Activated CD4-positive, alpha-beta T cell treated with anti-CD3 and anti-CD28 coated beads for 1 hour (primary cell): ENCODE measurements at places on chromosomes 13 and 19.

GRCh38 chr13:111864566-111864965 lies 202.4 kb upstream of the SOX1 start:
- DNase-seq, result no peak

GRCh38 chr13:72808917-72809500 lies 27.1 kb downstream of the PIBF1 start:
- DNase-seq, result no peak

- DNase-seq, result no peak
Observed at GRCh38 chr13:46008631-46009030, 43.9 kb downstream of the ZC3H13 start.

- DNase-seq, result no peak
Observed at GRCh38 chr13:76820759-76821158, 65.4 kb downstream of the KCTD12 start.

- no peak for DNase-seq
Observed at GRCh38 chr13:39379118-39379517, 223.9 kb downstream of the LHFPL6 start.

GRCh38 chr13:64314331-64314730 lies 2898.7 kb upstream of the PCDH20 start:
- no peak for DNase-seq

DNA sequence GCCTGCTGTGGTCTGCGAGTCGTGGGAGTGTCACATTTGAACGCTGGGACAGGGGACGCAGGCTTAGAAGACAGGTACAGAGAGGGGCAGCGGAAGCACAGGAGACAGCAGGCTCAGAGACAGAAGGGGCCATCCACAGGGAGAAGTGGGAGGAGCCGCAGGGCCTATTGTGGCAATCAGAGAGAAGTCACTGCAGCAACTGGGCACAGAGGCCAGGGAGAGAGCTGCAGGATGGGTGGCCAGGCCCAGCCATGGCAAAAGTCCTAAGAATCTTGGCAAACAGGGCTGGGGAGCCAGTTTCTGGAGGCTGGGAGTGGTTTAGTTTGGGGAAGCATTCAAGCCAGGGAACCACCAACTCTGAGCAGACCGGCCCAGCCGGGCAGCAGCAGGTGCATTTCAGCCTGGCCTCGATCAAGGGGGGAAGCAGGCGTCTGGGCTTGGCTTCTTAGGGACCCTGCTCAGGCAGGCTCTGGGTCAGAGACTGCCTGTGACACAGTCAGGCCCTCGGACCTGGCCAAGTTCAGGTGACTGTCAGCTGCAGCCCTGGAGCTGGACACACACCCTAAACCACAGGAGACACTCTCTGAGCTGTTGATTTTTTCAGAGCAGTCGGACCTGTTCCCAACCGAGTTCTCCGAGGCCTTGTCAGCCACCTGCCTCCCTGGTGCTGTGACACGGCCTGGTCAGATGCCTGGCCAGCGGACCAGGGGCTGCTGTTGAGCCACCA lies 11.8 kb downstream of the SH3GL1 start:
- no peak for DNase-seq

DNA sequence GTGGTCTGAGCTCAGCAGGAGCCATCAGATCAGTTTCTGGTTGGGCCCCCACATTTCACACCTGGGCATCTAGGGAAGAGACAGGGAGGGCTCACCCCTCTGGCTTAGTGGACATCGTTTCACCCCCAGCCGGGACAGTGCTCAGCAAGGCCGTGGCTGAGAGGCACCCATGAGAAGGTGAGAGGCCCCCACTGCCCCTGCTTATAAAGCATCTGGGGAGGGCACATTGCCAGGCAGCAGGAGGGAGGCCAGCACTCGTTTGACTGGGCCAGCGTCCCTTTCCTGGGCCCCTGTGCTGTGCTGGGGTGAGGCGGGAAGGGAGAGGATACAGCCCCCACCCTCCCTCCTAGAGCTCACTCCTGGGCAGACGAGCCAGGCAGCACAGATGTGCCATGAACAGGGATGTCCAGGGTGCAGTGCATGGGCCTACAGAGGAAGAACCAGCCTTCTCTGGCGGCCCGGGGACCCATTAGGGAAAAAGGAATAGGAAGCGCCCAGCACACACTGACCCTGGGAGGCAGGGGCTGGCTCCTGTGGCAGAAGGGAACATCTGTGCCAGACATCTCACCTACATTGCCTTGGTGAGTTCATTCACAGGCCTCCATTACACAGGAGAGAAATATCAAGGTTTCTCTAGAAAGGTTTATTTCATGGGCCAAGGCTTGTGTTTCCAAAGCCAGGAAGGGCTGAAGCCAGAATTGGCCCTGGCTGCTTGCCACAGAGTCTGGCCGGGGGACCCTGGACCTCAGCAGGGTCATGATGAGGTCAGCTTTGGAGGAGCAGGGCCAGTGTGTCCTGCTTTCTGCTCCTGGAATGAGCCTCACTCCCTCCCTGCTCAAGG lies 7.7 kb downstream of the AP1M1 start:
- no peak for DNase-seq

DNA sequence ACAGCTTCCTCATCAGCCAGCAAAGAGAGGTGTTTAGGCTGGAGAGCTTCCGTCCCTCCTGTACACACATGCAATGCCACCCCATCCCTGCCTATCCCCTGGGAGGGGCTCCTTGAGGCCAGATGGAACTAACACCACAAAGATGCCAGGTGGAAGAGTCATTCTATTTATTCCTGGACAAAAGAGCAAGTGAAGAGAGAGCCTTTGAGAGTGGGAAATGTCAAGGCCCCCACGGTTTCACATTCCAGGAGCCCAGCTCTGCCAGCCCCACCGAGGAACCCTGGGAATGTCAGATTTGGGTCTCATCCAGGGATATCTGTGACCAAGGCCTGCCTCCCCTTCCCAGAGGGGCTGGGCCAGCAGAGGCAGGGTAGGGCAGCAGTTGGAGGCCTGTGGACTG lies 30.8 kb upstream of the IGFL1 start:
- no peak for DNase-seq

DNA sequence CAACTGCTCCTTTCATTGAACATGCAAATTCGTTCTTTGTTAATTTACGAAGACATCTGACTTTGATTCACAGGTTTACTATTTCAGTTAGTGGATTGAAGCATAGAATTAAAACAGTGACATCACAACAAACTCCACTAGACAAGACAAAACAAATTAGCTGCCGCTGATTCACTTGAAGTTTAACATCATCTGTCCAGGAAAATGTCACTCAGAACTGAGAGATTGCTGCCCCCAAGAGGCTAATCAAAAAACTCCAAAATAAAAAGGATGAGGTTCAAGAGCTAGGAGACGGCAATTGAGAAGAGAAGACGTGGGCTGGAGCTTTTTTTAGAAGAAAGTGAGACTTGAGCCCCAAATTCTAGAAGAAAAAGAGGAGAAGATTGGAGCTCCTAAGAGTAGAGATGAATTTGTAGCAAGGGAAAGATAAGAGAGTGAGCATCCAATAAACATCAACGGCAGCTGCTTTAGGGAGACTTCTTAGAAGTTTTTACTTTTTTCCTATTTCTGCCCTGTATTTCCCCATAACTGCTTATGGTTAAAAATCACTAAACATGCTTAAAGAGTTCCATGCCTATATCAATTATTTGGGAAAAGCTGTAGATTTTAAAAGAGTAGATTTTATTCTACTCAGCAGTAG lies 40.8 kb upstream of the TPP2 start:
- no peak for DNase-seq

- DNase-seq, result no peak
Observed at GRCh38 chr19:32164384-32164992, 180.9 kb upstream of the ZNF507 start.

GRCh38 chr13:30744056-30744680 lies 8.8 kb downstream of the ALOX5AP start:
- peak; percentile 72 for DNase-seq

DNA sequence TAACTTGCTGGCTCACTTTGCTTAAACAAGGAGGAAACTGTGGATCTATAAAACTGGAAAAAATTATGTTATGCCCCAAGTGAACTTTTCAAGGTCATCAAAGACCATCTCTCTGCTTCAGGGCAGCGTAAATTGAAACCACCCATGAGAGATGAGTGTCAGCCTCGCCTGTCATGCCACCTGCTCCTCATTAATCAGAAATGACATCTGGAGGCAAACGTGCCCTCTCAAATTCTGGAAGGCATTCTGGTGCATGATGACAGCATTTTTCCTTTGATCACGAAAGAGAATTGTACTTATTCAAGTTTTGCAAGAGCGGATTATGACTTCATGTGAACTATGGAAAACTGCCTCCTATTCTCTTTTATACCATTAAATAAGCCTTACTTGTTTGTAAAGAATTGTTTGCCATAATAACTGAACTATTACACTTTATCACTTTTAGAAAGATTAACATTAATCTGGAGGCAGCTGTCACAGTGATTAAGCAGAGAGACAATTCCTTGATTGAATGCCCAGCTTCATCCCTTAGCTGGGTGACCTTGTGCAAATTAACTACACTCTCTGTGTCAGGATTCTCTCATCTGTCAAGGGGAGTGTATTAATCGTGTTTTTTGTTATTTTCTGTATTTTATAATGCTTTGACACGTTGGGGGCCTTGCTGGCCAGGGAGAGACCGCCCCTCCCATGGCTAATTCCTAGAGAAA lies 17.0 kb upstream of the SACS start:
- DNase-seq, result no peak

- no peak for DNase-seq
Observed at GRCh38 chr13:49543656-49544055, 41.7 kb downstream of the RCBTB1 start.

- DNase-seq, result no peak
Observed at GRCh38 chr19:57773488-57773887, 4.0 kb downstream of the ZNF586 start.

- no peak for DNase-seq
Observed at GRCh38 chr19:29872224-29872731, 60.5 kb downstream of the CCNE1 start.

- DNase-seq, result no peak
Observed at GRCh38 chr19:2609389-2610116, 92.9 kb downstream of the GNG7 start.

- no peak for DNase-seq
Observed at GRCh38 chr13:83738407-83738806, 143.9 kb downstream of the SLITRK1 start.

DNA sequence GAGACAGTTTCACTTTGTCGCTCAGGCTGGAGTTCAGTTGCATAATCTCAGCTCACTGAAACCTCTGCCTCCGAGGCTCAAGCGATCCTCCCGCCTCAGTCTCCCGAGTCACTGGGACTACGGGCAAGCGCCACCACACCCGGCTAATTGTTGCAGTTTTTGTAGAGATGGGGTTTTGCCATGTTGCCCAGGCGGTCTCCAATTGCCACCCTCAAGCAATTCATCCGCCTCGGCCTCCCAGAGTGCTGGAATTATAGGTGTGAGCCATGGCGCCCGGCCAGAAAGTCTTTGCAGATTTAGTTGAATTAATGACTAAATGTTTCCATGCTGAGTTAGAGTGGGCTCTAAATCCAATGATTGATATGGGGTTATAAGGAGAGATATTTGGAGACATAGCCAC lies 4.5 kb upstream of the CADM4 start:
- DNase-seq, result no peak

- no peak for DNase-seq
Observed at GRCh38 chr19:56116606-56117005, 4.5 kb downstream of the ZNF787 start.

DNA sequence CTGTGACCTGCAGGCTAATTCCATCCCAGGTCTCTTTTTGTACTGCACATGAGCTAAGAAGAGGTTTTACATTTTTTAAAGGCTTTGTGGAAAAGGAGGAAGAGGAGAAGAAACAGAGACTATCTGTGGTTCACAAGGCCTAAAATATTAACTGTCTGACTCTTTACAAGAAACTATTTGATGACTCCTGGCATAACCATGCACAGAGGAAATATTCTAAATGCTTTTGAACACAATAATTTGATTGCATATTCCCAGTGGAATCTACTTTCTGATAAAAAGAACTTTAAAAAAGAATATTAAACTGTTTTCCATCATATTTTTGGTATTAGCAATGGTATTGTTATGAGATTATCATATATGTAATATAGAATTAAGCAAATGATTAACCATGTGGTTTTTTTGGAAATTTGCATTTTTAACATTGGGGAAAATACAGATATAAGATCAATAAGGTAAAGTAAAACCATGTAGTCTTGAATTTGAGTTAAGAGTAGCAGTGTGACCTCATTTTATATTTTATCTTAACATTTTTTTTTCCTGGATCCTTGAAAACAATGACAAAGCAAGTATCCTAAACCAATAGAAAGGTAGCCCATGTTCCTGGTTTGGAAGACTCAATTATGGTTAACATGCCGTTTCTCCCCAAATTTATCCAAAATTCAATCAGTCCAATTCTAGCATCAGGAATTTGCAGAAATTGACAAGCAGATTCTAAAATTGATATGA lies 251.0 kb downstream of the UQCRFS1 start:
- no peak for DNase-seq

DNA sequence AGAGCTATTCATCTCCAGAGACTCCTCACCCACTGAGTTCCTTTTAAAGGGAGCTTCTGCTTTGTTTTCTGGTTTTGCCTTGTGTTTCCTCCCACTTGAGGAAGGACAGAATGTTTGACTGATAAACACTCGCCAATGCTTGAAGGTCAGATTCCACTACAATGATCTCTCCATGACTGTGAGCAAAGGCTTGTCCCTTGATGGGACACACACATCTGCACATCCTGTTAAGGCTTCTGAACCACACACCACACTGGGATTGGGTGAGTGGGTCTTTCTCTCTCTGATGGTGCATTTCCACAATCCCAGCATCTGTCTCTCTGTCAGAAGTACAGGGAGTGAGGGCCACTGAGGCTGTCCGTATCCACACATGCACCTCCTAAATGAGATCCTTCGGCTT lies 245.3 kb downstream of the IRS2 start:
- DNase-seq, result no peak

- no peak for DNase-seq
Observed at GRCh38 chr13:47678201-47678968, 322.7 kb downstream of the SUCLA2 start.

DNA sequence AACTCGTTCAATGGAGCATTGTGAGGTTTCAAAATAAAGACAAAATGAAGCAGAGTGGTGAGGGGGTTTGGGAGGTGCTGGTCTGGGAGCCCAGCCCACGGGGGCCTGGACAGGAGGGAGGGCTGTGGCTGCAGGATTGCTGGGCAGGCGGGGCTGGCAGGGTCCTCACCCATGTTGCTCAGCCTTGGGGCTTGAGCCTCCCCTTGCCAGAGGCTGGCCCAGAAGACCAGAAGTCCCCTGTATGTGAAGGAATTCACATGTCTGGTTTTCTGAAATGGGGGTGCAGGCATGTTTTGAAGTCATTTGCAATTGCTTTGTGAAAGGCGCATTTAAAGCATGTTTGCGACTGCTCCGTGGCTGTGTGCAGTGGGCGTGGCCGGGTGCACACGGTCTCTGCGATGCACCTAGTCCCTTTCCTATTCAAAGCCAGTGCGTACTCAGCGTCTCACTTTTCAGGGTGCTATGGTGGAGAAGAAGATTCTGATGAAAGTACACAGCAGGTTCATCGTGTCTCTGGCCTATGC lies 2.3 kb downstream of the GRK1 start:
- no peak for DNase-seq

- no peak for DNase-seq
Observed at GRCh38 chr13:113468472-113469201, 15.3 kb upstream of the ADPRHL1 start.

GRCh38 chr13:42345367-42345766 lies 73.4 kb downstream of the AKAP11 start:
- DNase-seq, result no peak
